ENCODE measurements at places on chromosomes 2 and 18.

DNA sequence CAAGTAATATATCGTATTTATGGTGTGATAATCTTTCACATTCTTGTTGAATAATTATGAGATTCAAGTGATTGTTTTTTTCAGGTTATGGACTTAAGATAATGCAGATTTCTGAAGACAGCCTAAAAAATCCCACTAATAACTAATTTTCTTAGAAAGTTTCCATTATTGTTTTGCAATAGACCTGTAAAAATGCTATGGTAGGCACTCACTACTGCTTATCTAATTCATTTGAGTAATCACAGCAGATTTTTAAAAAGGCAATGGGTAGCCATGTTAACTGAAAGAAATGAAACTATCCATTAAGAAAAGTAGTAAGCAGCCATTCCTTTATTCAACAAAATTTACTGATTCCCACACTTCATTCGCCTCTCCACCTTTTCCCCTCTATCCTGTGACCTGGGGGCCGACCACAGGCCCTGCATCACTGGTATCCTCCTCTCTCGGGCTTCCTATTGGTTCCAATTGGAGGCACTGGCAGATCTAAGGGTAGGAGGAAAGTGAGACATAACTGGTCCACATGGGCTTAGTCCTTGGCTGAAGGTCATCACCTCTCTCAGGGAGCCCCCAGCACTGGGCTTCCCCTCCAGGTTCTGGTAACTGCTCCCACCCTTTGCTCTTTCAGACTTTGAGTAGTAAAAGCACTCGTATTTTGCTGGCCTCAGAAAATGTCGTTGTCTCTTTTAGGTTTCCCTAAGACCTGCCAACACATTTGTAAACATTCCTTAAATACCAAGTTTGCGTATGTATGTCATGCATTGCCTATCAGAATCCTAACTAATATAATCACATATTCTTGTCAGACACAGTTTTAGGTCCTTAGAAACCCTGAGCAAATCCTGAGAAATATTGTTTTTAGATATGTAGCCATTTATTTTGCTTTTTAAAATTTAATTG is 18.5 kb downstream of the RBMS1 start:
- DNase-seq: no peak

- no peak for DNase-seq
Measured at GRCh38 chr2:162963156-162963555, 124.6 kb upstream of the KCNH7 start.

DNA sequence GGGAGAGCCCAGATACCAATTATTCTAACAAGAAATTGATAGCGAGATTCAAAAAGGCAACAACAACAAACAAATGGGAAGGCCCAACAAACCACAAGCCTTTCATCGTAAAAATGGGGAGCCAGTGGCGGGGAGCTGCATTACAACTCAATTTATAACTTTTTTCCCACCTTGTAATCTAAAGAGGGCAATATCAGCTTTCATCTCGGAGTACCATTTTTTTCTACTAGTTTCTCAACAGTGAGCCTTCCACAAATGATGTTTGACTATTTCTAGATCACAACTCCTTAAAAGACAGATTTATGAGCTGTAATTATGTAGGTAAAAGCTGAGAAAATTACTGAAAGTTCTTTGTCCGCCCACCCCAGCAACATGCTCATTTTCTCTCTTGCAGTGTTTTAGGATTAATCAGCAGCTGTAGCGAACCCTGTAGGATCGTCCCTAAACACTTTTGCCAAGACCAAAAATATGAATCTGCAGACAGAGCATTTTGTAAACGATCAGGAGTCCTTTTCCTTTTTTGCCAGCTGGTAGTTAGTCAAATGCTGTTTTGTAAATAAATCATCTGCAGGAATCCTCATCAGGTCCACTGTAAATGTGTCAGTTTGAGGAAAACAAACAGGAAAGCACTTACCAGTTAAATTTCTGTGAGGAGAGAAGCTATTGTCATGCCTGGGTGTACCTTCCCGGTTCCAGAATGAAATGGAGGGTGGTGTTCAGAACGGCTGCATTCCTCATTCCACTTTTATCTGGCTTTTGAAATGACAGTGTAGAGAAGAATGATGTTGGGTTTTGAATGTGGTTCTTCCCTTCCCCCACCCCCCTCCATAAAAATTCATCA is 53.2 kb downstream of the EEF1B2 start:
- DNase-seq: no peak

- DNase-seq: no peak
Measured at GRCh38 chr2:17289669-17290068, 228.6 kb downstream of the RAD51AP2 start.

DNA sequence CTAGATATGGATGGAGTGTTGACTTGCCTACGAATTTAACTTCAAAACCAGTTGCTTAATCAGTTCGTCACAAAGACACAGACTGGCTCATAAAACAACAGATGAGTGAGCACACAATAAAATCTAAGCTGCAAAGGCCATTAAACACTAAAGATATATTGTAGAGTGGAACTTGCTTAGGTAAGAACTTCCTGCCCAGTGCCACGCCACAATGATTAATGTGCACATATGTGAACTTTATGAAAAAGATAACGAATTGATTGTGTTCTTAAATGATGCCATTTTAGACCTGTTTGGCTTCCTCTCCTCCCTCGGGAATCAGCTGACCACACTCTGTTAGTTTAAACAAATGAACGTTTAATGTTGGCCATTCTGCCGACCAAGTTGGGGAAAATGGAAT is 2031.3 kb upstream of the CELF4 start:
- DNase-seq: no peak

- no peak for DNase-seq
Measured at GRCh38 chr2:59882279-59882678, 671.2 kb downstream of the BCL11A start.

DNA sequence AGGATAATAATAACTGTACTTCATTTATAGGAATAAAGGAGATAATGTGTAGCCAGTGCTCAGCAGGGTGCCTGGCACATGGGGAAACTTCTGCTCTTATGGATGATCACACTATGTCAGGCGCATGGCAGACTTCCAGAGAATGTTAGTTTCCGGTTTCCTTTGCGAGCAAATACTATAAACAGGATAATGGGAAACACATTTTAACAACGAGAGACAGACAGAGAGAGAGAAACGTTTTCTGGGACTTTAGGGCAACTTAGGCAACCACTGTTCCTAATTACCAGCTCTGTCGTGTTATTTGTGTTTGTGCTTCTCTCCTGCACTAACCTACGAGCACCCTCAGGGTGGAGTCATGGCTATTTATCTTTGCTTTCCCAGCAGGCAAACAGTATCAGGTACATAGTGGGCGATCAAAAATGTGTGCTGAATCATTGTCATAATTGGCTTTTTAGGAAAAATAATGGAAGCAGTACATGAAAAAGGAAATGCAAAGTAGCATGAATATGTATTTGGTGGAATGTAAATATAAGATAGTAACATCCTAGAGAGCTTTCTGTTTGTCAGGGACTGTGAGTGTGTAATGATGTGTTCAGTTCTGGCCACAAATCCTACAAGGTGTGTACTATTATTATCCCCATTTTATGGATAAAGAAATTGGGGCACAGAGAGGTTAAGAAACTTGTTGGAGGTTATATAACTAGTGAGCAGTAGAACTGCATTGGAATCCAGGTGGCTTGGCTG is 36.8 kb upstream of the IGFBP2 start:
- no peak for DNase-seq

- no peak for DNase-seq
Measured at GRCh38 chr2:3209258-3209657, 168.4 kb downstream of the EIPR1 start.

DNA sequence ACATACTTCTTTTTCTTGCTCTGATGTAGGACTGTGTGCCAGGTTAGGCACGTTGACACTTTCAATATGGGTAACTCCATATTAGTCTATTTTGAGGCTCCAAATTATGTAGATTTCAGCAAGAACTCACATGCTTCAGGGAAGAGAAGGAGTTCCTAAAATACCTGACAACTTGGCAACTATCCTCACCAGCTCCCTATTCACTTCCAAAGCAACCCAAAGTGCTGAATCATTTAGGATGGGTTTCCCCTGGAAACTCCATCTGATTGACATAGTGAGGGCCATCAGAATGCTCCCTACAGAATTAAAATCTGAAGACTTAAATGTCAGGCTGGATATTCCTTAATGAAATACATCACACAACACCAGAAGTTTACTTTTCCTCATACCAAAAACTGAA is 32.5 kb upstream of the NFU1 start:
- DNase-seq: no peak

- no peak for DNase-seq
Measured at GRCh38 chr2:58448065-58448507, 207.0 kb upstream of the FANCL start.

DNA sequence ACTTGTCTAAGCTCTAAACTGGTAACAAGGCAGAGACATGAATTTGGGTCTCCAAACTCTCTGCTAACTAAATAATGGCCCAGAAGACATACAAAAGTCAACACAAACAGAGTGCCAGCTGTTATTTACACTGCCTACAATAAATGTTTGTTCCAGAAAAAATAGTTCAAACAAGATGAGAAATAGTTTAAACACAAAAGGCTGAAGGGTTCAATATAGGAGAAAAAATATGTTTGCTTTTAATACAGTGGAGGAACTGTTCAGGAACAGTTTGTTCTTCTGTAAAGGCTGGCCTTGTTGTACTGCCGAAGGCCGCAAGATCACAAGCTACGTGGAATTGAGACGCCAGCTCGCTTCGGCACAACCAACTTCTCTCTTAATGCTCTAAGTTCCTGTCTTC is 74.6 kb downstream of the AFF3 start:
- DNase-seq: no peak

Measured in stimulated activated CD8-positive, alpha-beta memory T cell treated with anti-CD3 and anti-CD28 coated beads, Interleukin-7, amount 100 ng/mL, for 4 hours (primary cell).